ENCODE measurements at places on chromosomes 2 and 18. TPM values are rescaled to one million over a fixed set of nuclear protein-coding genes. Genes with fewer than 3 reads are reported as not detected.

Gene DYSF
- total RNA-seq, result 0.28 TPM

Gene TEX44
- not detected for total RNA-seq

Gene GPAT2
- 2.9 TPM for total RNA-seq

Gene CRACDL
- 1.2 TPM for total RNA-seq

Gene CCDC121
- total RNA-seq, result 1.3 TPM

Gene VWC2L
- total RNA-seq, result not detected

Gene NT5C1B
- total RNA-seq, result not detected

Gene DNAJC5G
- total RNA-seq, result not detected

Gene CCT7
- total RNA-seq, result 187 TPM

Gene MC4R
- total RNA-seq, result not detected

Gene CD207
- total RNA-seq, result not detected

Gene PDE1A
- not detected for total RNA-seq

Gene PKDCC
- total RNA-seq, result not detected

Gene DIPK1C
- total RNA-seq, result not detected

Gene OR6B2
- total RNA-seq, result not detected

Gene MAP3K19
- total RNA-seq, result not detected

Gene TMEM169
- total RNA-seq, result 3.6 TPM

Gene SLC8A1
- 0.79 TPM for total RNA-seq

Gene AQP4
- total RNA-seq, result not detected

Gene L3MBTL4
- total RNA-seq, result 0.49 TPM

Gene NEUROD1
- not detected for total RNA-seq

Gene PAIP2B
- total RNA-seq, result 9.9 TPM

Gene SLC11A1
- total RNA-seq, result 1.9 TPM

Gene CHST10
- total RNA-seq, result 1.7 TPM

Gene SLC4A5
- total RNA-seq, result 11.5 TPM

Gene AKAIN1
- total RNA-seq, result not detected

Gene SLC38A11
- not detected for total RNA-seq

Gene C2orf15
- 2.3 TPM for total RNA-seq

Gene EDAR
- total RNA-seq, result 5.8 TPM

Gene TCF23
- not detected for total RNA-seq

Gene GALNT1
- 27.9 TPM for total RNA-seq

Gene IL36G
- total RNA-seq, result not detected

Gene CIB4
- not detected for total RNA-seq

Gene REG1B
- not detected for total RNA-seq

Gene TUBA3E
- not detected for total RNA-seq

Gene UCN
- 5.4 TPM for total RNA-seq

Gene SCYGR4
- not detected for total RNA-seq

Data from CD4-positive, alpha-beta memory T cell (primary cell).